ENCODE measurements at places on chromosomes 13 and 19. TPM values are rescaled to one million over a fixed set of nuclear protein-coding genes. Genes with fewer than 3 reads are reported as not detected.

Gene CYP4F8
- total RNA-seq: not detected

DNA sequence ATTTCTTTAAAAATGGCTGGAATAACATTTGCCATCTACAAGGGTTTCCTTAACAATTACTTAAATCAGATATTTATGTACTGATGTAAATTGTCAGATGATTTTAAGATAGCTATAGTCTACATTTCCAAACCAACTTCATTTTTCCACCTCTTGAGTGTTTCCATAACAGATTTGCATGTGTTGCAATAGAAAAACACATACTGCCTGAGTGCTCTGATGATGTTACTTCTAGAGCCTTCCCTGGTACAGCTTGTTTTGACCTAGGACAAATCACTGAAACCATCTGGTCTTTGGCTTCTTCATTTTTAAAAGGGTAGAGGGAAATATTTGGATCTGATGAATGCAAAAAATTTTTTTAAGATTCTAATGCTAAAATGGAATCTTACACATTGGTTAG, 245.9 kb downstream of the PCDH9 start:
- no peaks in the 10 kb centered on the region for H3K27me3 ChIP-seq
- no peak overlapping the region for H3K4me3 ChIP-seq
- no peaks in the 10 kb centered on the region for H3K36me3 ChIP-seq
- no peak for DNase-seq
- H3K27ac ChIP-seq: no peak overlapping the region
- no peaks in the 10 kb centered on the region for H3K4me1 ChIP-seq

Gene ACTL9
- not detected for total RNA-seq

DNA sequence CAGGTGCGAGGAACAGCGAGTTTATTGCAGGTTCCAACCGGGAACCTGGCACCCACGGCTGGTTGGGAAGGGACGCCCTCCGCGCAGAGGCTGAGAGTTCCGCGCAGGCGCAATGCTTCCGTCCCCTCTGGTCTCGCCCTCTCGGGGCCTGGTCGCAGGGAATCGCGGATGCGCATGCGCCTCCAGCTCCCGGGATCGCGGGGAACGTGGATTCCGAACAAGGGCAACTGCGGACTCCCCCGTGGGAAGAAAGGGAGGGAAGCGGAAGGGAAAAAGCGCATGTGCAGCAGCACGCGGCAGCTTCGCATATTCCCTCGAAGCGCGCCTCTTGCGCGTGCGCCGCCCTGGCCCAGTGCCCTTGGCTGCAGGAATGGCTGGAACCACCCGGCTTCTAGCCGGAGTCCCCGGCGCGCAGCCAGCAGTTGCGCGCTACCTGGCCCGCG, 1.1 kb downstream of the TSSK6 start:
- H3K27me3 ChIP-seq: no peaks in the 10 kb centered on the region
- peaks cover 21% of the 10 kb centered on the region for H3K4me1 ChIP-seq
- DNase-seq: no peak
- H3K4me3 ChIP-seq: no peak overlapping the region
- no peak overlapping the region for H3K27ac ChIP-seq
- H3K36me3 ChIP-seq: peaks cover 17% of the 10 kb centered on the region

Gene RNF113B
- total RNA-seq: not detected

Gene CGB2
- total RNA-seq: not detected

GRCh38 chr13:34623331-34623730, 318.7 kb upstream of the NBEA start:
- no peak for DNase-seq
- no peak overlapping the region for H3K27ac ChIP-seq
- no peaks in the 10 kb centered on the region for H3K4me1 ChIP-seq
- no peaks in the 10 kb centered on the region for H3K36me3 ChIP-seq
- no peaks in the 10 kb centered on the region for H3K27me3 ChIP-seq

DNA sequence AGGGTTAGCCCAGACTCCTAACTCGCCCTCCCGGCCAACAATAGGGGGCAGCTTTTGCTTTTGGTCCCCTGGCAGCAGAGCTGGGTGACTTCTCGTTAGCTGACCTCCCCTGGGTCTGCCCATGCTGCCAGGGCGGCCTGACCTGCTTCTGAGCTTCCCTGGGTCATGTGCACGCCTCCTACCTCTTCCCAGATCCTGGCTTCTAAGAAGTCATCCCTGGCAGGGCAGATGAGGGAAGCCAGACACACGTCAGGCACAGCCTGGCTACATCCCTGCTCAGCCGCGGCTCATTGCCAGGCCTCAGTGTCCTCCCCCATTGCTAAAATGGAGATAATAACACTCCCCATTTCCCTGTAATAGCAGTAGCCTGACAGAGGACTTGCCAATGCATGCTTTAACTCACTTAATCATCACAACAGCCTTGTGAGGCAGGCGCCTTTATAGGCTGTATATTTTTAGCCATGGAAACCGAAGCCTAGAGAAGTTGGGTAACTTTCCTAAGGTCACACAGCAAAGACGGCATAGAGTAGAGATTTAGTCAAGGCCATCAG, 2.1 kb downstream of the KCNK6 start:
- no peak for DNase-seq
- no peaks in the 10 kb centered on the region for H3K27me3 ChIP-seq
- no peak overlapping the region for H3K27ac ChIP-seq

GRCh38 chr13:23621316-23621645, 51.1 kb downstream of the TNFRSF19 start:
- H3K27ac ChIP-seq: no peak overlapping the region
- no peaks in the 10 kb centered on the region for H3K36me3 ChIP-seq
- no peak for DNase-seq
- no peaks in the 10 kb centered on the region for H3K4me1 ChIP-seq
- peaks cover 12% of the 10 kb centered on the region for H3K27me3 ChIP-seq

- no peaks in the 10 kb centered on the region for H3K36me3 ChIP-seq
- no peak overlapping the region for H3K27ac ChIP-seq
- peaks cover 7% of the 10 kb centered on the region for H3K27me3 ChIP-seq
- no peak for DNase-seq
These were observed 13.6 kb downstream of the KLK4 start for GRCh38 chr19:50897612-50898011.

Gene KLF2
- 410 TPM for total RNA-seq

DNA sequence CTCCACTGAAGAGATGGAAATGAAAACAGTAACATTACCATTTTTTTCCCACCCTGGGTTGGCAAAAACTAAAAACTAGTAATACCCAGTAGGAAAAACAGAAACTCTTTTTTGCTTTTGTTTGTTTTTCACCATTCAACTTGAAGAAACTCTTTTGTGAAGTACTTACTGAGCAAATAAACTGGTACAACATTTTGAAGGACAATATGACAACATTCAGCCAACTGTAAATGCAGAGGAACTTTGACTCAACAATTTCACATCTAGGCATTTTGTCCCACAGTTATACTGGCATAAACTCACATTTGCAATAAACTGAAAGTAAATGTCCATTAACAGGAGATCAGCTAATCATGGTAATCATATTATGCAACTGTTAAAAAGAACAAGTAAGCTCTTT, 152.5 kb downstream of the RNF17 start:
- no peak for DNase-seq
- peaks cover 25% of the 10 kb centered on the region for H3K4me1 ChIP-seq
- no peak overlapping the region for H3K4me3 ChIP-seq
- H3K27ac ChIP-seq: no peak overlapping the region
- peaks cover 7% of the 10 kb centered on the region for H3K36me3 ChIP-seq

DNA sequence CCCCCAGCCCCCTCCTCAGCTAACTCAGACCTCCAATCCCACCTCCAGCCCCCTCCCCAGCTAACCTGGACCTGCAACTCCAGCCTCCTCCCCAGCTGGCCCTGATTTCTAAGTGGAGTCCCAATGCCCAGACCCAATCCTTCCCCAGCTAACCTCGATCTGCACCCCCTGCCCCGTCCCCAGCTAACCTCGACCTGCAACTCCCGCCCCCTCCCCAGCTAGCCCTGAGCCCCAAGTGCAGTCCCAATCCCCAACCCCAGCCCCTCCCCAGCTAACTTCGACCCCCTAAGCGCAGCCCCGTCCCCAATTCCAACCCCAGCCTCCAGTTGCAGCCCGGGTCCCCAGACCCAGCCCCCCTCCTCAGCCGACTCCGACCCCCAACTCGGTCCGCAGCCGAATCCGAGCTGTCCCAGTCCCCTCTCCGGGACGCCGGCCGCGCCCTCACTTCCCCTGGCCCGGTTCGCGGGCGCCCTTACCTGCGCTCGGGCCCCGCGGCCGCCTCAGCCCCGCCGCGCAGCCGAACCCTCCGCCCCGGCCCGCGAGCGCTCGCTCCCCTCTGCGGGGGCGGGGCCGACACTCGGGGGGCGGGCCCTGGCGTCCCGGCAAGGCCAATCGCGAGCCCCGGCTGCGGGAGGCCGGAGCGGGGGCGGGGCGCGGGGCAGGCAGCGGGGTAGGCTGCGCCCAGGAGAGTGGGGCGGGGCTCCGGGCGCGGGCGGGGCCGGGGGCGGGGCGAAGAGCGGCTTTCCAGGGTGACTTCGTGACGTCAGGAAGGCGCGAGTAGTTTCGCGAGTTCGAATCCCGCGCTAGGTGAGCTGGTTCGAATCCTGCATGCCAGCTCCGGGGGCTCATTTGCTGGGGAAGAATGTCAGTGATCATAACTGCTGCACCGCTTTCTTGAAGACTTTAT, at the start of gene GNG7:
GNG7 (minus strand) TSS at position 525 of the 907 bp plus-strand sequence. CDS start 182,006 bp downstream, outside the sequence.
- peaks cover 7% of the 10 kb centered on the region for H3K27me3 ChIP-seq
- no peaks in the 10 kb centered on the region for H3K36me3 ChIP-seq
- H3K27ac ChIP-seq: no peak within 1 kb of the TSS
- H3K4me1 ChIP-seq: peaks cover 10% of the 10 kb centered on the region
- H3K4me3 ChIP-seq: no peak within 1 kb of the TSS

Gene PSG2
- total RNA-seq: not detected

DNA sequence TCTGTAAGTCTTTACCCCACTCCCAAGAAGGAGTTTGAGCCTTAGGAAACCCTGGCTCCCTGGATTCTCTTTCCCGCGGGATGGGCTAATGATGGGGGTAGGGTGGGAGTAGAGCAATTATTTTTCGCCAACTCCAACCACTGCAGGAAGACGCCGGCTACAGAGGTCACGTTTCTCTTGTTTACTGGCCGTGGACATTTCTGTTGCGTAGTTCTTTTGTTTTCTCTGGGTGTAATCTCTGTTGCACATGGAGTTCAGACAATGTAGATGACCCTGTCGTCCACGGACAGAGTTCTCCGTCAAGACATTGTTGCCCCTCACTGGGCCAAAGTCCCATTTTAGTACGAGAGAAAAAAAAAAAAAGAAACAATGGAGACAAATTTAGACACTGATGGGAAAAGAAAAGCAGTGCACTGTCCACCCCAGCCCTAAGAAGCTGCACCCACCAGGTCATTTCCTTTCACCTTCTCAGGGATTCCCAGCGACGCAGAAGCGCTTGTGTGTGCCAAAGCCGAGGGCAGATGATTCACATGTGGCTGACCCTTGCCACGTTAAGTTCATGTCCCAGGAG, 133.9 kb upstream of the ARGLU1 start:
- H3K27ac ChIP-seq: no peak overlapping the region
- H3K27me3 ChIP-seq: no peaks in the 10 kb centered on the region
- DNase-seq: no peak
- no peak overlapping the region for H3K4me3 ChIP-seq

DNA sequence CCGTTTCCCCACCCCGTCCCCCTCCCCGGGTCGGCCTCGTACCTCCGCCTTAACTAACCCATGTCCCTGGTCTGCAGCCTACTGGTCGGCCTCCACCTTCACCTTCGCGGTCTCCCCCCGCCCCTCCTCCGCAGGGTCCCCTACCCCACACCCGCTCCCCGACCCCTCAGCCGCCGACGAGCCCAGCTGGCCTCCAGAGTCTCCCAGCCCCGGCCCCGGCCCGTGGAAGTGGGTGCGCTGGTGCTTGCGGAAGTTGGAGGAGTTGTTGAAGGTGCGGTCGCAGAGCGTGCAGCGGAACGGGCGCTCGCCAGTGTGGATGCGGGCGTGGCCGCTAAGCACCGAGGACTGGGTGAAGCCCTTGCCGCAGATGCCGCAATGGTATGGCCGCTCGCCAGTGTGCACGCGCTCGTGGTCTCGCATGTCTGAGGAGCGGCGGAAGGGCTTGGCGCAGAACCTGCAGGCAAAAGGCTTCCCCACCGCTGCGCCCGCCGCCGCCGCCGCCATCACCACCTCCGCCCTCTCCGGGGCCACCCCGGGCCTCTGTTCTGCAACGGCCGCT, 2.6 kb downstream of the ZNF784 start:
- DNase-seq: no peak
- H3K27me3 ChIP-seq: peaks cover under 1% of the 10 kb centered on the region
- no peak overlapping the region for H3K4me3 ChIP-seq
- H3K36me3 ChIP-seq: peaks cover 29% of the 10 kb centered on the region

DNA sequence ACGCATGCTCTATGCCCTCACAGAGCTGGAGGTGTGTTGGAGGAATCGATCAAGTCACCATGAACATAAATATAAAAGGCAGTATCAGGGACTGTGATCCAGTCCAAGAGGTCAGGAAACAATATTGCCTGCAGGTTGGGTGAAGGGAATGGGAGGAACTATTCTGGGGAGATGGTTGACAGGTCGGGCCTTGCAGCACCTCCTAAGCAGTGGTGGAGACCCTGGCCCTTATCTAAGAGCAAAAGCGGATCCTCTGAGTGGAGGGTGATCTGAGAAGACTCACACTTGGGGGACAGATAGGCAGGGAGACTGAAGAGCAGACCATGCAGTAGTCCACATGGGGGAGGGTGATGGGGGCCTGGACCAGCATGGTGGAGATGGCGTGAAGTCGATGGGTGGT, 213.5 kb downstream of the SLC7A1 start:
- H3K27ac ChIP-seq: no peak overlapping the region
- no peaks in the 10 kb centered on the region for H3K4me1 ChIP-seq
- H3K4me3 ChIP-seq: no peak overlapping the region
- H3K36me3 ChIP-seq: no peaks in the 10 kb centered on the region
- no peaks in the 10 kb centered on the region for H3K27me3 ChIP-seq
- DNase-seq: no peak
